ENCODE measurements at places on chromosomes 3 and 15.

DNA sequence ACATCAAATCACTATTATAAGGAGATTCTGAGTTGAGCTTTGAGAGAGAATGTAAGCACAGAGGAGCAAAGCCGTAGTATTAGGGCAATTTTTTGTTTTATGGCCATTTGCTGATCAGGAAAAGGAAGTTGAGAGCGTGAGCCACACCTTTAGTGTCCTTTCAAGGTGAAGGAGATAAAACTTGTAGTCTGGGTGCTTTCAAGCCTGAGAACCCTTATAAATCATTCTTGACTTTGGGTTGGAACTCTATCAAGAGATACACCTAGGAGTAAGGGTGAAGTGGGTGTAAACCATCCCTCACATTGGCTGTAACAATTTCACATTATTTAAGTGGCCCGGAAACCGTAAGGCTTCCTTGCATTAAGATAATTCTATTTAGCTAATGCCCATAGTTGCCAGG lies 122.2 kb downstream of the ATG7 start:
- no peak for DNase-seq

DNA sequence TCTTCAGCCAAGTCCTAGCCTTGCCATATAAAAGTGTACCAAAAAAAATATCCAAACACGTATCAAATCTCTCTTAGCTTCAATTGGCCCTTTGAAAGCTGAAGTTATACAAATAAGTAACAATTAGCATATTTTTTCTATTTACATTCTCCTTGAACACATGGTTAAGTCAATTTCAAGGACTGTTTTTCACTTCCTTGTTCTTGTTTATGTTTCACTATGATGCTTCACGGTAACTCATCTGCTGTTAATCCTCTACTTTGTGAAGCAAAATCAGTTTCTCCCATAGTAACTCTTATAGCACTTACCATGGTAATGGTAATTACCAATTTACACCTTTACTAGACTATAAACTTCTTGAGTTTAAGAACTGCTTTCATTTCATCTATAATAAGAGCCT lies 10.6 kb upstream of the SPRED1 start:
- no peak for DNase-seq

- no peak for DNase-seq
These were observed 3.3 kb upstream of the CCDC54 start for GRCh38 chr3:107373896-107374295.

DNA sequence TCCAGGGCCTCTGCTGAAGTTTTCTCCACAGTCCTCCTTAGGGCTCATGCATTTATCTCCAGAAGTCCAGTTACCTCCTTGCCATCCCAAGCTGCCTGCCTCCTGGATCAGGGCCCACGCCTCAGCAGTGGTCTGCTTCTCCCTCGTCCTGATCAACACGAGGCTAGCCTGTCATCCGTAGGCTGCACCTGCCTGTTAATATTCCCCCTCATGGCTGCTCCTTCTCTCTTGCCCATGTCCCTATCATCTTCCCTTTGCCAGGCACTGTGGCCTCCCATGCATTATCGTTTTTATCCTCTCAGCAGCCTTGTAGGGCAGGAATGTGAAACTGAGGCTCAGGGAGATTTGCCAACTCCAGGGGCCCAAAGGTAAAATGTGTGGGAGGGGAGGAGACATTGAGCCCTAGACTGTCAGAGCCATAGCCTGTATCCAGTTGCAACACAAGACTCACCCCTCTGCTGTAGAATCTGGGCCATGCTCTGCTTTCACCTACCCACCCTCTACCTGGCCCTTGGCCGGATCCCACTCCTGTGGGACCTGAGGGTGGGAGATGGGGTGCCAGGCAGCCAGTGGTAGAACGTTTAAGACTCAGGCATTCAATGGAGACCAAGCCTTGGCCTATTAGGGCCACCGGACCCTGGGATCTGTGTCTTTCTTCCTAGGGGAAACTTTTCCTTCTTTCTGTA lies 4.6 kb downstream of the GRM2 start:
- no peak for DNase-seq

DNA sequence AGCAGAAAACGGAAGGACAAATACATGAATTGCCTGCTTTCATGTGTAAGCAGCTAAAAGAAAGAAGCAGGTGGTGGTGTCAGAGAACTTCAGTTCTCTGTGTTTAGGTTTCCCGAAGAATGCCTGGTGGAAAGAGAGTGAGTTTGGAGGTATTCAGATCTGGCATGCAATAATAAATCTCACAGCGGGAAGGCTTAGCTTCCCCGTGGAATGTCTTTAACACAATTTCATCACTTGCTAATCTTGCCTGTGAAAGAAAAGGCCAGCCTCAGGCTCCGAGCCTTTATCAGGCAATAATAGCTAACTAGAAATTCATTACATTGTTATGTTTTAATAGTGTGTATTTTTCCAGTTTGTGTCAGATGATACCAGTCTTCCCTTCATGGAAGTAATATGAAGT lies 220.3 kb downstream of the PDZRN3 start:
- no peak for DNase-seq

- no peak for DNase-seq
These were observed 48.2 kb downstream of the ITGB5 start for GRCh38 chr3:124838963-124839362.

GRCh38 chr3:125585595-125586223 lies 9.6 kb downstream of the OSBPL11 start:
- DNase-seq: no peak

DNA sequence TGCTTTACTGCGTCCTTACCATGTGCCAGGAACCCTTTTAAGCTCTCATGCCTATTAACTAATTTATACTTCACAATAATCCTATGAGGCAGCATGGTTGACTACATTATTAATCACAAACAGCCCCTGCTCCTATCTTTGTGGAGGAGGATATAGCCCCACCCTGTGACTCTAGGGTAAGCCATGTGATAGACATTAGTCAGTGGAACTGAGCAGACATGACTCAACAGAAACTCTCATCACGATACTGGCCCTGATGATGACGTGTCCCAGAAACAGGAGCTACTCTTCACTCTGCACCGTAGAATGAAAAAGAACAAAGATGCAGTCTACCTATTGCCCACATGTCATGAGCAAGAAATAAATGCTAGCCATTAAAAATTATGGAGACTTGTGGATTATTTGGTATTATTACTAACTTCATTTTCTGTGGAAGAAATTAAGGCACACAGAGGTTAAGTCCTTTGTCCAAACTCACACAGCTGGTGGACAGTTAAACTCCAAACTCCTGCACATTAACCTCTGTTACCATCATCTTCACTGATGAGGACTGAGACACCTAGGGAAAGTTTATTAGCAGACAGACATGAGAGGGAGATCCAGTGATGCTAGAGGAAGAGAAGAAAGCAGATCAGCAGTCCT lies 51.2 kb downstream of the CFAP20DC start:
- no peak for DNase-seq

DNA sequence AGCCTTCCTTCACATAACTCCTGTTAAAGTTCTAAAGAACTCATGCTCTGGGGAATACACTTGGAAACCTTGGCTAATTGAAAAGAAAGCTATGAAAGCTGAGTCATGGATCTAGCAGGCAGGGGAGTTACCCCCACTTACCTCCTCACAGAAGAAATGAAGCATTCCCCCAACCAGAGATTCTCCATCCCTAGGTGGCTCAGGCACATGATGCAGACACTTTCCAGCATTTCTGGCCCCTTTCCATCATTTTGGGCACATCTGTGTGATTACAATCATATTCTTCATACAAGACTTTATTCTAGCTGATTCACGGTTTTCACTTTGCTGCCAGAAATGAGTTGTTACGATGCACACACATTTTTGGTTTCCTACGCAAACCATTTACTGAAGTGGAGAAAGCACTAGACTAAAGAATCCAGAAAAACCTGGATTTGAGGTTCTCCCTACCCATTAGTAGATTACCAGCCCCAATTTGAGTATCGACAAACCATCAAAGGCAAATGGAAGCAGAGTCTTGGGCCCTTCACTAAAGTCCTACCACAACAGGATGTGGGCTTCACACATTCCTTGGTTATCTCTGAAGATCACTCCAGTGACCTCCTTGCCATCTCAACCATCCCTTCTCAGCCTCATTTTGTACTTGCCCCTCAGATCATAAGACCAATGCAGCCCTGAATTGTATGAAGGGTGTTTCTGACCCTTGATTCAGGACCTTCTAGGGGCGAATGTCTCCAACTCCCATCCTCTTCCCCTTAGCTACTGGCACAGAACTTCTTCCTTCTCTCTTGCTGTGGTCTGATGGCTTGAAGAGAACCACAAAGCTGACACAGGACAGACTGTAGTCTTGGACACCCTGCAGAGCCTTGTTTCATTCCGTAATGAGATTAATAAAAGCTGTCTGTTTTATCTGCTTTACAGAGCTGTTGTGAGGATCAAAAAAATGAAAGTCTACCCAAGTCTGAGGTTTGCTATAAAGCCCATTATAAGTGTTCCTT lies 42.5 kb upstream of the SNRK start:
- DNase-seq: no peak

GRCh38 chr3:188180114-188180513 lies 26.2 kb downstream of the LPP start:
- no peak for DNase-seq

DNA sequence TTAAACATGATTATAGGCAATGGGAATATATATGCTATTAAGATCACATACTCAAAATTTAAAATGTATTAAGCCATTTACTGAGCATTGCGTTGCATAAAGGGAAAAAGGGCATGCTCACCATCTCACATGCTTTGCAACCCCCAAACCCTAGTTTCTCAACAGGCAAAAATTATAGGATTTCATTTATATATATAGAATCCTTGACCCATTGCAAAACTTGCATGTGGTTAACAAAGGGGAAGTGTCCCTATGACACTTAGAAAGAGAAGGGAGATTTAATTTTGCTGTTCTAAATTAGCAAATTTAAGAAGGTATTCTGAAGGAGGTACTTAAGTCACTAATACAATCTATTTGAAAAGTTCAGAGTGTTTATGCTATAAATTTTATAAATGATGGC lies 837.8 kb downstream of the DIPK2A start:
- no peak for DNase-seq

DNA sequence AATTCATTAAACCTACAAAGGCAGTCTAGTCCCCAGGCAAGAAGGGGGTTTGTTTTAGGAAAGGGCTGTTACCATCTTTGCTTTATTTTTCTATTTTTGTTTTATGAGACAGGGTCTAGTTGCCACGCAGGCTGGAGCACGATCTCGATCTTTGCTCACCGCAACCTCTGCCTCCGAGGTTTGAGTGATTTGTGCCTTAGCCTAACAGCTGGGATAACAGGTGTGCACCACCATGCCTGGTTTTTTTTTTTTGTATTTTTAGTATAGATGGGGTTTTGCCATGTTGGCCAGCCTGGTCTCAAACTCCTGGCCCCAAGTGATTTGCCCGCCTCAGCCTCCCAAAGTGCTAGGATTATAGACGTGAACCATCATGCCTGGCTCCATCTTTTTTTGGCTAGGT lies 4.9 kb downstream of the HIGD1A start:
- DNase-seq: no peak

DNA sequence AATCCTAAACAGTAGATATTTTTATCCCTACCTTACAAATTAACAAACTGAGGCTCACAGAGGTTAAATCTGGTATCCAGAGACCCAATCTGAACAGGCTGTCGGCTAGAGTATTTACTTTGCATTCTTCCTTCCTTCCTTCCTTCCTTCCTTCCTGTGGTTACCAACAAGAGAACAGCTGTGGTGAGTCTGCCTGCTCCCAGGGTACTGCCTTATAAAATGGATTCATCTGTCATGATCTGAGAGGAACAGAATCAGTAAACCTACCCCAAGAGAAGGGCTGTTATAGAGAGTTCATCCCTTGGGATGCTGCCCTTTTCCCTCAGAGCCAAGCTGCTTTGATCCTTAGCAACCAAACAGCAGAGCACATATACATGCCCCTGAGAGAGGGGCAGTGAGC lies 3.6 kb downstream of the GADL1 start:
- no peak for DNase-seq

GRCh38 chr15:49382394-49382793 lies 40.6 kb upstream of the FGF7 start:
- no peak for DNase-seq

DNA sequence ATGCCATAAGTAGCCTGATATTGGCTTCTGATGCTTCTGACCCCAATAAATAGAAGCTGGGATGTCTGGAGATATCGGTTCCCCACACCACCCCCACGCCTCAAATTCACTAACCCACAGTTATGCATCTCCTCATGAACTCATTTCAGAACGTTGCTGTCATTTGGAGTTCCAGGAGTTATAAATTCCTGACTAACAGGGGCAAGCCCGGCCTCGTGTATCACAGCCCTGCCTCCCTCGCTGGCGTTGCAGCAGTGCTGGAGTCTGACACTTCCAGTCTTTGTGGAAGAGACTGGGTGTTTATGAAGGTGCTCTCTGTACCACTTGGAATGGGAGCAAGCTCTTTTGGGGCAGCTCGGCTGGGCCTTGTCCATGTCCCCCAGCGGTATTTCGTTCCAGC lies 101.0 kb downstream of the ANP32A start:
- DNase-seq: no peak

GRCh38 chr15:84645496-84645895 lies 8.6 kb downstream of the WDR73 start:
- no peak for DNase-seq

GRCh38 chr3:160027541-160028195 lies 39.0 kb downstream of the IL12A start:
- DNase-seq: peak; percentile 97

GRCh38 chr3:142366434-142366833 lies 81.4 kb downstream of the XRN1 start:
- DNase-seq: no peak

DNA sequence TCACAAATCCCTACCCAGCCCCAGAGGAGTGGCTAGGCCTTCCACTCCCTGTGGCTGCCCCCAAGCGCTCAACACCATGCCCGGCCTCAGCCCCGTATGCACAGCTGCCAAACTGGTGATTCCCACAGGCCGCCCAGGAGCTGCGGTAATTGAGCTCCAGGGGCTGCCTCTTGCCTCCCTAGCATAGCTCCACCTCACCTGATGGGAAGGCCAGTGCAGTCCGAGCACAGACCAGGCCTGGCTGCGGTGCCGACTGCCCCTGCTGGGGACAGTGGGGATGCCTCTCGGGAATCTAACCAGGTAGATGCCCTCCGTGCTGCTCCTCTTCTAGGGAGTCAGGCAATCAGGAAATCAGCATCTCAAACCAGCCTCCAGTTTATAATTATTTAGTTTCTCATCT lies 25.9 kb downstream of the SCN5A start:
- DNase-seq: no peak

DNA sequence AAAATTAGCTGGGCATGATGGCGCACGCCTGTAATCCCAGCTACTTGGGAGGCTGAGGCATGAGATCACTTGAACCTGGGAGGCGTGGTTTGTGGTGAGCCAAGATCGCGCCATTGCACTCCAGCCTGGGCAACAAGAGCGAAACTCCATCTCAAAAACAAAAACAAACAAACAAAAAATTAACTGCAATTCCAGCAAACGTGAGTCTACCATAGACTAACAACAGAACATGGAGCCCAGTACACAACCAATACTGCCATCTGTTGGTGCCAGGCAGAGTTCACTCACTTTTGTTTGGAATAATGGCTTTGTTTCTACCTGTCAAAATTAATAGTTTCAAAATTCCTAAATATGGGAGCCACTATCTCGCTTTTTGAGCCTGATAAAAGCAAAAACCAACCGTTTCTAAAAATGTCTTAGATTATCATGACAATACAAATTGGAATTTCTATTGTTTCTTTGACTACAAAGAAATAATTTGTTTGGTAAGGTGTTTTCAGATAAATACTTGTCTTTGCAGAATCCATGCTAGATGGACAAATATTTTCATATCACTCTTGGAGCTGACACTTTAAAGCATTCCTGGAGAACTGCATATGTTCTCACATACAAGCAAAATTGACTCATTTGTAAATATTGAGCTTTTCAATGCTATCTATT lies 45.0 kb downstream of the GPR176 start:
- no peak for DNase-seq
